NCI-H460 (cell line): ENCODE measurements at places on chromosomes 3 and 15. TPM values are rescaled to one million over a fixed set of nuclear protein-coding genes. Genes with fewer than 3 reads are reported as not detected.

CKMT1B gene
- total RNA-seq: 1.5 and 2.4 TPM in 2 replicates

TRA2B gene
- 176 and 194 TPM in 2 replicates for total RNA-seq

IMPG2 gene
- total RNA-seq: 0.12 TPM in 1 of 2 replicates, not detected in the other

SLC24A5 gene
- total RNA-seq: not detected in 2 replicates

DNA sequence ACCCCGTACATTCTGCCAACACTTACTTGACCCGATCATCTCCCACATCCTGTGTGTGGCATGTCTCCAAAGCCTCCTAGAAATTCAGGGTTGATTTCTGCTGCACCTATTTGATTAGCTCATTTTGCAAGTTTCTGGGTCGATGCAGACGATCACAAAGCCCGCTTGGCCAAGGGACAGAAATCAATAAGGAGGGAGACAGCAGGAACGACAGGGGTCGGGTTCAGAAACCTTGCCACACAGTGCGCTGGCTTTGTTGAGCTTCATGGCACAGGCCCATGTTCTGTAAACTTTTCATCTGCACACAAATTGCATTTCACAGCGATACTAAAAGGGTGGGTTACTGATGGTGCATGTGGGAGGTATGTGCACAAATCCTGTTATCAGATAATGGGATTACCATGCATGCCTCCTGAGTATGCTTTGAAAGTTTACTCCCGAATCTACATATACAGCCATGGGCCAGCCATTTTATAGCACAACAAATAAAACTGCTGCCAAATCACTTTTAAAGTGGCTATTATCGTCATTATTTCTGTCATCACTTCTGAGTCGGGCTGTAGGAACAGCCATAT, 95.9 kb upstream of the ATP11B start:
- DNase-seq: no peak

DNA sequence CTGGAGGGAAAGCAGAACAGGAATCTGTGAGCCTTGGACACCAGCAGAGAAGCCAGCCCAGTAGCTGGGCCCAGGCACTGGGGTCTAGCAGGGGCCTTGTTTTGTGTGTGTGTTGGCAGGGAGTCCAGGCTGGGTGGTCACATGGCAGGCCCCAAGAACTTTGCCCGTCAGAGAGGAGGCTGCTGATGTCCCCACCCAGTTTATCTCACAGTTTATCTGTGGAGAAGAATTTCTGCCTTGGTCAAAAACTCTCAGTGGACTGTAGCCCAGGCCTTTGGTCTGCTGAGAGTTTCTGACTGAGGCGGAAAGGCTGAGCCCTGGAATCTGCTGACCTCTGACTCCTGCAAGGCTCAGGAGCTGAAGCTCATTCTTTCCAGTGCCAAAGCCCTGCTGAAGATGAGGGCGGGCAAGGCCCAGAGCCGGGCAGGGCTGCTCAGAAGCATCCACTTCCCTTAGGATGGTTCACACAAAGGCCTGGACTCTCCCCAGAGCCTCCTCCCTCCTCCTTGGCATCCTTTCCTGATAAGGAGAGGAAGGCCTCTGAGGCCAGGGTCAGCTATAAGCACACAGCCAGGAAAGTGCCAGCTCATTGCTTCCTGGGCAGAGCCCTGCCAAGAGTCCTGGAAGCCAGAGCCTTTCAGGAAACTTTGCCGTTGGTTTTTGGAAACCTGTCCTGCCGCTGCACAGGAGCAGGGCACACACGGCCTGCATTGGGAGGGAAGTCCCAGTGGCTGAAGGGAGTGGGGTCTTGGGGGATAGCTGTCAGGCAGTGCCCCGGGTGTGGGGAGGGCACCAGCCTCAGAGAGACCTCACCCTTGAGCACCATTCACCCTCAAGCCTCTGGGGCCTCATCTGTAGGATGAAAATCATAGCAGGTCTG, 37.2 kb upstream of the SLCO2A1 start:
- DNase-seq: no peak

DNA sequence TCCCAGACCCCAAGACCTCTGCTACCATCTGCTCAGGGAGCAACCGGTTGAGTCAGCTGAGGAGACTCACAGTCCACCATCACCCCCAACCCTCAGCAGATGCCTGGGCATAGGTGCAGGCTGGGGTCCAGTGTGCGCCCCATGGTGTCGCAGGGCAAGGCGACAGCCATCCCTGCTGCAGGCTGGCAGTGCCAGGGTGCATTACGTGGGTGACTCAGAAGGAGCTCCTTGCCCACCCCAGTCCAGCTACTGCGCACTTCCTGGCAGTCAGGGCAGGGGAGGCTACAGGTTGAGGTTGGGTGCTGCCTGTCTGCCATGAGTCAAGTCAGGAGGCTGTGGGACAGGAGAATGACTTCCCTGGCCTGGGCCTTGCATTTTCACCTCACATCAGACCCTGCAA, 33.5 kb downstream of the RASGRF1 start:
- no peak for DNase-seq

DNA sequence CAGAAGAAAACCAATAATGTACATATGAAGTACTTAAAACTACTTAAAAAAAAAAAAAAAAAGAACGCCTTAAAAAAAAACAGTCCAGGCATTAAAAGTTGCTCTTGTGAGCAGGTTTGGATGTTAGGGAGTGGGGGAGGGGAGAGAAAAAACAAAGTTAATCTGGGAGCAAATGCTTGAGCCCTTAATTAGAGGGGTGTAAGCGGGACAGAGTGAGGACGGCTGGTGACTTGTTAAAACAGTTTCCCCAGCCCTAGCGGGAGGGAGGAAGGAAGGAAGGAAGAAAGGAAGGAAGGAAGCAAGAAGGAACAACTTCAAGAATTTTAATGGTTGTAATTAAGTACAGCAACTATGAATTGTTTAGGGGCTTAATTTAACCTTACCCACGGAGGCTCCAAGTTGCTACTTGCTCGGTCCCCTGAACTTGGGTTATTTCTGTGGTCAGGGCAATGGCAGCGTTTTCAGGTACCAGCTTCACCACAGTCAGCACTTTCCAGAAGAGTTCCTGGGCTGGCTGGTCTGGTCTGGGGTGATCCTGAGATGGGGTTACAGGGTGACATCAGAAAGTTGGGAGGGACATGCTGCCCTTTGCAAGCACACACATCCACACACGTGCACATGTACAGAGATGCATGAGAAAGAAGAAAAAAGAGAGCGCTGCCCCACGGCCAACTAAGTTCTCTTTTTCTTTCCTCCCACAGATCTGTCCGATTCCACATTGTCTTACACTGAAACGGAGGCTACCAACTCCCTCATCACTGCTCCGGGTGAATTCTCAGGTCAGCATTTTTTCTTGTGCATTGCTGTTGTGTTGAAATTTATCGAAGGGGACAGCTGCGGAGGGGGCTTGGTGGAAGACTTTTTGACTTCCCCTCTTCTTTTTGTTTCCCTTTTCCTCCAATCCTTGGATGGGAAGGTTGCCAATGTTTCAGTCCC, 14.0 kb downstream of the SMAD6 start:
- DNase-seq: no peak

DNA sequence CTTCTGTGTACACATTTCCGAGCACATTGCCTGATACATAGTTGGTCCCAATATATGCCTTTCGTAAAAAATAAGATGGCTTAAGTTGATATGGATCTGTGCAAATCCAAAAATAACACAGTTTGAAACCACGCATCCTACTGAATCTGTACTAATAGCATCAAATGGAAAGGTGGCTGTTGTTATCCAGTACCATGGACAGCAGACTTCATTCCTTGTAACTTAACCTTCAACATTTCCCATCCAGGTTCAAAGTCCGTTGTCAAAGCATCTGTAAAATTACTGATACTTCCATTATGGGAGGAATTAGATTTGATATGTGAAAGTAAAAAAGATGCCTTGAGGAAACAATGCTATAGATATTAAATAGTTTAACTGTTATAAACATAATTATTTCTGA, 65.5 kb upstream of the C3orf49 start:
- peak; percentile 8 for DNase-seq

DNA sequence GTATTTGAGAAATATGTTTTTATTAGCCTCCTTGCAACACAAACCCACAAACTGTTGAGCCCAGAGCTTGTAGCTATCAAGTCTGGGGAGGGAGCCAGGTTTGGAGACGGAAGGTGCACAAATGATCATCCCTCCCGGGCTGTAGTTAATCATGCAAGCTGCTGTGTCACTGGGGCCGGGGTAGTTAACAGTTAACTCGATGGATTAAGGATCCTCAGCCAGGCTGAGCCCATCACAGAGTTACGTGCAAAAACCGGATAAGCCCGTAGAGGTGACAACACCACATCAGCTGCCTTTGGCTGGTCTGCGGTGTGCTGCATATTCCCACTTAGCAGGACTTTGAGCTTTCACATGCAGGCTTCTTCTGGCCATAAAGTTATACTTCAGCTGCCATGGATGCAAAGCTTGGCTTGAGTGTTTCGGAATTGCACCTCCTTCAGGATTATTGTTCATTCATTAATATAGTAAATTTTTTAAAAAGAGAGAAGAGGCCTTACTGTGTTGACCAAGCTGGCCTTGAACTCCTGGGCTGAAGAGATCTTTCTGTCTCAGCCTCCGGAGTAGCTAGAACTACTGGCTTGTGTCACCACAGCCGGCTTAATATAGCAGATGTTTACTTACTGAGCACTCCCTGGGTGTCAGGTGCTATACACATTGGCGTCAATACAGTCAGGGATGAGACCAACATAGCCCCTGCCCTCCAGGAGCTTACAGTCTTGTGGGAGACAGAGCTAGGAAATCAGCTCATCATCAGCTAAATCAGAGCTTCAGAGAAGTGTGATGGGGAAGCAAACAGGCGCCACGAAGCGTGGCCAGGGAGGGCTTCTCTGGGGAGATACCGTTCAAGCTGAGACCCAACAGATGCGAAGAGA, 226.8 kb upstream of the BHLHE40 start:
- DNase-seq: no peak

GRCh38 chr3:25107918-25108617, 320.0 kb upstream of the RARB start:
- DNase-seq: no peak

DNA sequence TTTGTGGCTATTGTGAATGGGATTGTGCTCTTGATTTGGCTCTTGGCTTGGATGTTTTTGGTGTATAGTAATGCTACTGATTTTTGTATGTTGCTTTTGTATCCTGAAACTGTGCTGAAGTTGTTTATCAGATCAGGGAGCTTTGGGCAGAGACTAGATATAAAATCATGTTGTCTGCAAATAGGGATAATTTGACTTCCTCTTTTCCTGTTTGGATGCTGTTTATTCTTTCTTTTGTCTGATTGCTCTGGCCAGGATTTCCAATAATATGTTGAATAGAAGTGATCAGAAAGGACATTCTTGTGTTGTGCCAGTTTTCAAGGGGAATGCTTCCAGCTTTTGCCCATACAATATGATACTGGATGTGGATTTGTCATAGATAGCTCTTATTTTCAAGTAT, 66.1 kb downstream of the CHCHD6 start:
- no peak for DNase-seq

DNA sequence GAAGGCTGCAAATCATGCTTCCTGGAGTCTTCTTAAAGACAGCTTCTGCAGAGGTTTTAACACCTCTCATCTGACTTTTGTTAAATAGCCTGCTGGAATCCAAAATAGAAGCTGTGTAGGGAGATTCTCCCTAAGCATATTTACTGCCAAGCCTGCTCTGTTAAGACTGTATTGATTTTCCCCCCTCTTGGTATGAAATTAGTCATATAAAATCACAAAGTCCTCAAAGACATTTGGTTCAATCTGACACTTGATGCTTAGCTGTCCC, 94.6 kb downstream of the ITPR1 start:
- no peak for DNase-seq

- DNase-seq: no peak
Observed at GRCh38 chr3:22292681-22293080, 541.7 kb upstream of the ZNF385D start.

DNA sequence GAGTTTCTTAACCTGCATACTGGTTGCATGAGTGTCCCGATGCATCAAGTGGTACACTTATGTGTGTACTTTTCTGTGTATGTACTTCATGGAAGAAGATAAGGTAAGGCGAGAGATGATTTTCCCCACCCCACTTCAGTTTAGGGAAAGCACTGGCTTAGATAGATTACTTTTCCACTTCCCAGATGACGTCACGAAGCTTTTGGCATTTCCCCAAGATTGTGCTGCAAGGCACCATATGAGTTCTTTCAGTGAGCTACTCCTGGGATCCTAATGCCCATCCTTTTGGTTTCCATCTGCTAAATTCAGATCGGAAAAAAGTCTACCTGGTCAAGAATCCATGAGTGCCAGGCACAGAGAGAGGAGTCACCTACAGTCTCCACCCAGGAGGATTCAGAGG, 4.5 kb downstream of the IL17RB start:
- no peak for DNase-seq

DNA sequence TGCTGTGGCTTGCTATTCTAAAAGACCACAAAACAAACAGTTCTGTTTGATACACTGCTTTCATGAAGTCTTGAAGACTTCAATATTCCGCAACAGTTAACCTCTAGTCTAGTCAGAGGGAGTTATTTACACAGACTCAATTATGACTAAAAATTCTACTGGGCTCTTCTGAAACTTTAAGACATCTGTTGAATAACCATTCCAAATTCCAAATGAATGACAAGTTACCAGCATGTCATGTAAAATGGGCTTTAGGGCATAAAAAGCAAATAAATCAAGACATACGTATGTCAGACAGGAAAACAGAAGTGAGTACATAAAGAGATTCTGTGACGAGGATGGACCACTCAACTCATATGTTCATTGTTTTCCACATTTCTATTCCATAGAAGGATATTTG, 93.9 kb downstream of the PLOD2 start:
- DNase-seq: no peak

DNA sequence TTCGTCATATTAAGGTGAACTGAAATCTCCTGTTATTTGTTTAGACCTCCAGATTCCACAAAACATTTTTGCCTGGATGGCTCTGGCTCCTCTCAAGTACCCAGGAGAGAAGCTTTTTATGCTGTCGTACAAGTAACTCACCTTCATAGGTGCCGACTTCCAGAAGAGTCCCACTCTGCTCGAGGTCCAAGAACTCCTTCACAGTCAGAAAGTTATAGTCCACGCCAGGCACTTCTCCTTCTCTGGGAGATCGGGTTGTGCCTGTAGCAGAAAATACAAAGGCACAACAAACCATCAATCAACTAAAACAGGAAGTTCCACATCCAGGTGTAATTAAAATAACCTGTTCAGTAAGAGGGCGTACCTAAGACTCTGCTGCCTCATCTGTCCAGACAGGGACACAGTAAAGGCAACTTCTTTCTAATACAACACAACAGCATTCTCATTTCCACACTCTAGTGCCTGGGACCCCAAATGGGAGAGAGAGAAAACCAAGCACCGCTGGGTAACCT, 545.3 kb downstream of the MAGI1 start:
- no peak for DNase-seq
